Esophagus muscularis mucosa (tissue), 4 donors: ENCODE measurements at places on chromosomes 6 and 20. TPM values are rescaled to one million over a fixed set of nuclear protein-coding genes. Genes with fewer than 3 reads are reported as not detected.

- no peak for DNase-seq
These were observed 167.4 kb upstream of the OLIG3 start for GRCh38 chr6:137661601-137662000.

- no peak for DNase-seq
These were observed 119.1 kb upstream of the MAP7 start for GRCh38 chr6:136669299-136669699.

DNA sequence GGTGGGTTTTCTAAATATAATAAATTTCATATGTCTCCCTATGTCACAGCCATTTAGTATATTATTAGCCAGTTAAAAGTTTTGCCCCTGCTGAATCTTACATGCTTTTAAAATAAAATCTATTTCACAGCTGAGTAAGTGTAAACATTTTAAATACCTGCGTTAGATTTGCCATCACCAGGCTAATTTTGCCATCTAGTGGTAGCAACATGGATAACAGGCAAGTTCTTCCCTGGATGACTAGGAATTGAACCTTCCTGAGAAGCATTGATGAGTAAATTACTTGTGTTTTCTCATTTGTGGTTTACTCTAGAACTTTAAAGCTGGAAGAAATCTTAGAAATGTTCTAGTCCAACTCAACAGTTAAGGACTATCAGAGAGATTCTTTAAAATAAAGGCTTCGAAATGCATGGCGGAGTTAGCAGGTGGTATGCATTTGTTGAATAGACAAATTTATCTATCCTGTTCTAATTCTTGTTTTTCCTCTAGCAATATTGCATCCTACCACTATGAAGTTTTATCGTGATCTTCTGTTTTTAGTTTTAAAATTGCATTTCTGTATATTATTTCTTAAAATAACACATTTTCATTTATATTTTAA is 2.6 kb downstream of the PRSS35 start:
- DNase-seq = no peak

Gene TCFL5
- total RNA-seq = 29.7 TPM

DNA sequence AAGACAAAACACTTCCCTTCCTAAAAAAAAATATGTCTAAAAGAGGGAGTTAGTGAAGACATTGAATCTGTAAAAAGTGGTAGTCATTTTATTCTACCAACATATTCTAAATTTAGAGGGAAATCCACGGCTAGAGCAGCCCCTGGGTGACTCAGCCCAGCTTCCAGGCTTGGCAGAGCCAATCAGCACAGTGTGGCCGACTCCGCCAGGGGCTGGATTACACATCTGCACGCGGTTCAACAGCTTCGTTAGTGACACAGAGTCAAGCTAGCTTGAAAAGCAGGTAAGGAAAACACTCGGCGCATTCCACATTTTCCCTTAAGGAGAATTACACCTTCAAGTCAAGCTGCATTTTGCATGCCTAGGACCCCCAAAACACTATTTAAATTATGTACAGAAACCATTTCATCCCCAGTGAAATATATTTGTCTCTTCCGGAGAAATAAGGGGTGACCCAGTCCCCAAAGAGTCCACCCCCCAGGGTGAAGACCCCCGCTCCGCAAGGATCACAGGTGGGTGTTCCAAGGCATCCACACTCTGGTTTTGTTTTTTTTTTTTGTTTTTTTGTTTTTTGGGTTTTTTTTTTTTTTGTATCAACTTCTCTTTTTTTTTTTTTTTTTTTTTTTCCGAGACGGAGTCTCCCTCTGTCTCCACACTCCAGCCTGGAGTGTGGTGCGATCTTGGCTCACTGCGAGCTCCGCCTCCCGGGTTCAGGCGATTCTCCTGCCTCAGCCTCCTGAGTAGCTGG is 58.4 kb upstream of the ARID1B start:
- DNase-seq = no peak

DNA sequence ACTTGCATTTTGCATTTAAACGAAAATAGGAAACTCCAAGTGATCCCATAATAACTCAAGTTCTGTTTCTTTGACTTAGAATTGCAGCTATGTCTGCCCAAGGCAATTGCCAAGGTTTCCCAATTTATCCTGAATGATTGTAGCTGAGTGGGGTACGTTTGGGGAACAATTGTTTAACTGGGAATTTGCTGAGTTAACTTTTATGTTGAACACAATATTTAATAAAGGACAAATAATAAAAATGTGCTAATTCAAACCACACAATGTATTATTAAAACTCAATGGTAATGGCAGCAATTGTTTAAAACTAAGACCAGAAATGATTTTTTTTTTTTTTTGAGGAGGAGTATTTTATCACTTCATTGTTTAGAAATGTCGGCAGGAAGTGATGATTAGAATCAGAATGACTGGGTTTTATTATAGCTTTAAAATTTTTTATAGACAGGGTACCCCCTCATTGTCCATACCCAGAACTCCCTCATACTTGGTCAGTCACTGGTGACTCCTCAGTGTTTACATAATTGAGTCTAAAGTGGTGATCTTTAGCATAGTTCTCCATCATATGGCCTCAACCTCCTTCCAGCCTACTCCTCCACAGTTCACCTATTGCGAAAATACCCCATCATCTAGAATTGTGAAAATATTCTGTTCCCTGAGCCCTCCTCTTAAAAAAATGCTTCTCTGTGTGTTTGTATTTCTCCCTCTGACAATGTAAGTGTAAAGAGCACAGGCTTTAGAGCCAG is 389.2 kb upstream of the CITED2 start:
- DNase-seq = no peak

Gene MOCS1
- 21.4 TPM for total RNA-seq
